CD4-positive, alpha-beta T cell treated with Interleukin-2 at 100 ng/mL for 4 hours (primary cell): ENCODE measurements at places on chromosomes 2 and 18.

DNA sequence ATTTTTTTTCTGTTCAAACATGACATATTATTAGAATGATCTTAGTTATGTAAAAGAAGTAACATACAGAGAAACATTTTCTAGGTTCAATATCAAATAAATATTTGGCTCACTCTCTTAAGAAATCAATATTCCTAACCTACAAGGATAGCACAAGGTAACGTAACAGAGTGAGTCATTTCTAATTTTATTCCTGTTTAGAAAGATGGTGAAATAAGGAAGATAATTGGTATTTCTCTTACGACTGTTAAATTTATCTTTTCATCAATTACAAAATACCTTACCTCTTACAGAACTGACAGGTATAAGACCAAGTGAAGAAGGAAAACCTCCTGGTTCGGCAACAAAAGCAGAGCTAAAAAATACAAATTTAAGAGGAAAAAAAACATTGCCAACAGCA, 45.1 kb downstream of the PRELID3A start:
- no peak for DNase-seq

GRCh38 chr2:158518084-158518483, 61.3 kb downstream of the PKP4 start:
- DNase-seq = no peak

DNA sequence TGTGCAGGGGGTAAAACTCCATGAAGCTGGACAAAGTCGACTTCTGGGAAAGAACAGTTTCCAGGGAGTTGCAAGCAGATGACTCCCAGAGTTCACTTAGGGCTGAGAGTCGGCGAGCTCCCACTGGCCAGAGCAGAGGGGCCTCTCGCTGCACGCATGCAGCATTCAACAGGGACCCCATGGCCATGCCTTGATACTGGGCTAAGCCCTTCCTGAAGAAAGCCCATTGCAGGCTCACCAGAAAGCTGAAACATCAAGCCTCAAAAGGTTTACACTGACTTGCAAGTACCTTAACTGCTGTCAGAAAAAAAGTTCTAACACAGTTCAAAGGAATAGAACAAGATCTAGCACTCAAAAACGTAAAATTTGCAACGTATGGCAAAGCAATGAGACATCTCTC, 56.4 kb downstream of the NDUFA10 start:
- no peak for DNase-seq

- DNase-seq = no peak
Measured at GRCh38 chr2:42914860-42915259, 122.5 kb upstream of the HAAO start.

DNA sequence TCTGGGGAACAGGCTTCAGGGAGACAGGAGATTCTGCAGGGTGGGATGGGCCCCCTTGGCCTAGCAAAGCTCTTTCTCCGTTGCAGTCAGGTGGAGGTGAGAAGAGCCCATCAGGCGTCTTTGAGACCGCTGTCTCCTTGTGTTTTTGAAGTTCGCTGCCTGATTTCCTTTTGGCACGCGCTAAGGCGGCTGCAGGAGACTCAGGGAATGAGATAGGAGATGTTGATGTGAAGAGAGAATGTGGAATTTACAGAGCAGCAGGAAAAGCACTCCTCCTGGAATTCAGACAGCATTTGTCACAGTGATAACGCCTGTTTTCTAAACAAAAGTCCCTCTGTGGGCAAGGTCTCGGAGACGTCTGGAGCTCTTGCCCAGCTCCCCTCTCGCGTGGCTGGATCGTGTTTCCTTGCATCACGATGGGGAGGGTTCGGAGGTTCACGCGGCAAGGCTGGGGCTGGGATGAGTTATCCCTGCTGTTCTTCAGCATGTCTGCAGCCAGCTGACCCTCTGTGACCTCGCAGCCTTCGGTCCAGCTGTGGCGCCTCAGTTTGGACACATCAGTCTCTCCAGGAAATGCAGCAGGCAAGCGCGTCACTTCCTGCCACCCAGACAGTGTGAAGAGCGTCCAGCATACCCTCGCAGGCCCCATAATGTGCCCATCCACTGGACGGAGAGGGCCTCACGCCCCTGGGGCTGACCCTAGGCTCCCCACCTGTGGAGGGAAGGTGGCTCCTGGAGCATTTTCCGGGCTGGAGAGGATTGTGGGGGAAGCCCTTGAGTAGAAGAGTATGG, 30.2 kb downstream of the GLI2 start:
- DNase-seq = no peak

DNA sequence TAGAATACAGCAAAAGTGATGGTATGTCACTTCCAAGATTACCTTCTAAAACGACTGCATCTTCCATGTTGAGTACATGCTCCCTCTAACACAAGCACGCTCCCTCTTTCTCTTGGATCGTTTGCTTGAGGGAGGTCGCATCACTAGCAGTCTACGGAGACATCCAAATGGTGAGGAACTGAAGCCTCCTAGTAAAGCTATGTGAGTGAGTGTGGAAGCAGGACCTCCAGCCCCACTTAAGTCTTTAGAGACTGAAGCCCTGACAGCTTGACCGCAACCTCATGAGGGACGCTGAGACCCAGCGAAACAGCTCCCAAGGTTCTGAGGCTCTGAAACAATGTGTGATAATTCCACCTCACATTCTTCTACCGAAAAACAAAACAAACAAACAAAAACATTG, 486.7 kb upstream of the GCFC2 start:
- no peak for DNase-seq

DNA sequence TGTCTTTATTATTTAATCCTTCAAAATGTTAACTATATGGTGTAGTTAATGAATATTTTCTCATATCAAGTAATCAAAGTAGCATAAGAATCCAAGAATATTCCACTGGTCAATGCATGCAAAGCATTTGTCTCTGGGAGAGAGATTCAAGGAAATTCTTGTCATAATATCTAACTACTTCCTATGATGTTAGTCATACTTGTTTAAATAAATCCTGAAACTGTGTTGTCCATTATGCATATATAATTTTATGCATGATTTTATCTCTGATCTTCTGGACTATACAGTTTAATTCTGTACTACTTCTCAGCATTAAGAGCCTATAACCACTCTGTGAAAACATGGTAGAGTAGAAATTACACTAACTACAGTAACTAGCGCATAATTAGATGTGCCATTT, 388.3 kb downstream of the NR4A2 start:
- no peak for DNase-seq

DNA sequence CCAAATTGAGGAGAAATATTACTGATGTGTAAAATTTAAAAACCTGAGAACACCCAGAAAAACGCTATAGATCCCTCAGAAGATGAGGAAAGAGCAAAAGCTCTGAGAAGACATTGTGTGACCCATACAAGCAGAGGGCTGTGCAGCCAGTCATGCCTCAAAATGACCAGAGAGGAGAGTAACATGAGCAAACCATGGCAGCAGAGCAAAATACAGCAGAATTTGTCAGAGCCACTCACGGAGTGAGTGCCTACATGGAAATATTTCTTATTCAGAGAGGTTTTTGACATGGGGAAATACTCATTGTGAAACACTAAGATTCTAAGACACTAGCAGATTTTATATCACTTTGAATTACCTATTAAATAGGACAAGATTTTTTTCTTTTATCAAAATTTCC, 96.8 kb upstream of the DNAJC10 start:
- no peak for DNase-seq

DNA sequence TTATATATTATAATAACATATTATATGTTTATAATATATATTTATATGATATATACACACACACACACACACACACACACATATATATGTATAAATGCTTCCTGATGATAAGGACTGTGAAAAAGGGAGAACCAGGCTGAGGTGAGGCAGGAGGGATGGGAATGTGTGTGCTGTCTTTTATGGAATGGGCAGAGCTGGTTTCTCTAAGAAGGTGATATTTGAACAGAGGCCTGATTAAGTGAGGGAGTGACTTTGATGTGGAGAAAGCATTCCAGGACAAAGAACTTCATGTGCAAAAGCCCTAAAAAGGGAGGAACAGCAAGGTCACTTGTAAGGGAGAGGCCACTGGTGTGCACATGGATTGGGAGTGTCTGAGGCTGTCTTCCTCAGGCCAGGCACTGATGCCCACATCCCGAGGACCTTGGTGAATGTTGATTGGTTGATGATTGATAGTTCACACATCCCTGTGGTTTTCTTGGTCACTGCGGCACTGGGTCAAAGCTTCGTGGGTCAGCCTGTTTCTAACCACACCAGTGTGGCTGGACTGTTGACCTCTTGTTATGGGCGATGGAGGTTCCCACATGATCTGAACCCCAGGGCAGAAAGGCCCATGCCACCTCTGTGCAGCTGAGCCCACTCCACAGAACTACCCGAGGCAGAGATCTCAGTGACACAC, 196.9 kb downstream of the MYCN start:
- no peak for DNase-seq

GRCh38 chr2:26162963-26163362, 9.9 kb upstream of the GAREM2 start:
- DNase-seq = no peak

GRCh38 chr18:45156946-45157345, 458.3 kb upstream of the SLC14A2 start:
- no peak for DNase-seq

DNA sequence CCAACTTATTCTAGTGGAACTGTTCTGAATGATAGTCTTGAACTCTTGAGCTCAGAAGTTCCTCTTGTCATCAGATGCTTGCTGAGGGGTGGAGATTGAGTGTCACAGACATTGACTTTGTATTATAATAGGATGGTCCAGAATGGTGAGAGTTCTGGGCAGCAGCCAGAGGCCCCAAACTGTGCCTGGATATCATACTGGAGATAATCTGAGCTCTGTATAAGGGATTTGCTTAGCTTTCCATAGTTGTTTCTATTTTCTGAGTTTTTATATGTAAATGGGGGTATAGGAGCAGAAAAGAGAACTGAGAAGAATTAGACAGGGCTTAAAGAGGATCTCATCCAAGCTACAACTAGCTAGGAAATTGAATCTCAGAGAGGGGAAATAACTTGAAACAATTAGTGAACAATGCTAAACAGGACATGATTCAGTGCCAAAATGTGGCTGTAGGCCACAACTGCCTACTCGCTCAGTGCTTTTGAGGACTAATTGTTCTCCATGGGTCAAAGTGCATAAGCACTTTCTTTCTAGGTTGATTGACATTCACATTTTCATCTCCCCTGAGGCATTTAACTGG, 10.1 kb upstream of the LCLAT1 start:
- DNase-seq = no peak

DNA sequence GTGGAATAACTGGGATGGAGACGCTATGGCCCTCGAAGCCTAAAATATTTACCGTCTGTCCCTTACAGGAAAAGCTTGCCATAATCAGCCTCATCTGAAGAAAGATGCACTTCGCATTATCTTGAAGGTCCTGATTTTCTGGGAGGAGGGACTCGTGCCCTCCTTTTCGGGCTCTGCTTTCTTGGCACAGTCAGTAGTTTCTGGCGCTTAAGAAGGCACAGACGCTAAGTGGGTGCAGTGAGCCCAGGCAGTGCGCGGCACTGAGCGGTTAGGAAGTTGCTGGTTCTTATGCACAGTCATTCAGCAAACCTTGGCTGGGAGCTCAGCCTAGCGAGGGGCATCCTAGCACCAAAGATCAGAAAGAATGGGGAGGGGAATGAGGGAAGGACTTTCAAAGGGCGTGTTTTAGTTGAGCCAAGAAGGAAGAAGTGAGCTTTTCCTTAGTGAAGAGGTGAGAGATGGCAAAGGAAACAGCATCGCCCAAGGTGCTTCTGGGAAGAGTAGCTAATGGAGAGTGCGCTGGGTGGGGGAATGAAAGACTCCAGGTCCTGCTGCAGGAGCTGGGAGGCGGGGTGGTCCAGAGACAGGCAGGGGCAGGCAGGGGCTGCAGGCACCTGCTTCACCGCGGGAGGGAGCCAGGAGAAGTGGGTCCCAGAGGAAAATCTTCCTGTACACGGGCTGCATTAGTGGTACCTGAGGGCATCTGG, 64.1 kb downstream of the ZCCHC2 start:
- no peak for DNase-seq

GRCh38 chr18:26183395-26184112, 42.7 kb upstream of the TAF4B start:
- no peak for DNase-seq

GRCh38 chr2:114769110-114769509, 326.7 kb downstream of the DPP10 start:
- no peak for DNase-seq

DNA sequence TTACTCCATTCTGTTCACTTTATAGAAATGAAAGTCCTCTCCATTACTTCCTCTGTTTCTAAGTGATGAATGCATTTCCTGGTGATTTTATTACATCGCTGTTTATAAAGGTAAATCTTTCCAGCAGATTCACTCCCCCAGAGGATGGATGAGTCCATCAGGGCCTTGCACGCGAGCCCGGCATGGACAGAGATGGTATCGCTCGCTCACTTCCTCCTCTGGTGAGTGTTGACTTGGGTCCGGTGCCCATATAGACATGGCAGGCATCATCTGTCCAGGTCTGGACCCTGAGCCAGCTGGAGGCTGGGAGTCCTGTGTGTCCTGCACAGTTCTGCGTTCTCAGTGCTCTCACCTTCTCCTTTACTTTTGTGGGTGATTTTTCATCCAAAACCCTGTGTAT, 733.6 kb upstream of the SALL3 start:
- no peak for DNase-seq

GRCh38 chr2:15780912-15781574, 159.3 kb upstream of the MYCN start:
- DNase-seq = no peak

DNA sequence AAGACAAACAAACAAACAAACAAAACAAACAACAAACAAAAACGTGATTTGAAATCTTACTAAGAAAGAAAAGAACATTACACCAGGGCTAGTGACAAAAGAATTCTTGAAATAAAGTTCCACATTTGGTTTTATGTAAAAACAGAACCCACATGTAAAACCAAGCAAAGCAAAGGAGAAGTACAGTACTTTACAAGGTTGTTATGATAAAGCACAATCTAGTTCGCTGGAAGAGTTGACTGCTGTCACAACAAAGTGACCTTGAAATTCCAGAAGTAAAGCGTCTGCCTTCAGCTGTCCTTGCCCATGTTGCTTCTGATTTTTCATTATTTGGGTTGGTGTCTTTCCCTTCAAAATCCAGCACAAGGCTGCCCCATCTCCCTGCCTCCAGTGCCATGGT, 94.8 kb upstream of the CYRIA start:
- DNase-seq = no peak

- no peak for DNase-seq
Measured at GRCh38 chr2:237259201-237259600, 154.8 kb downstream of the COL6A3 start.

DNA sequence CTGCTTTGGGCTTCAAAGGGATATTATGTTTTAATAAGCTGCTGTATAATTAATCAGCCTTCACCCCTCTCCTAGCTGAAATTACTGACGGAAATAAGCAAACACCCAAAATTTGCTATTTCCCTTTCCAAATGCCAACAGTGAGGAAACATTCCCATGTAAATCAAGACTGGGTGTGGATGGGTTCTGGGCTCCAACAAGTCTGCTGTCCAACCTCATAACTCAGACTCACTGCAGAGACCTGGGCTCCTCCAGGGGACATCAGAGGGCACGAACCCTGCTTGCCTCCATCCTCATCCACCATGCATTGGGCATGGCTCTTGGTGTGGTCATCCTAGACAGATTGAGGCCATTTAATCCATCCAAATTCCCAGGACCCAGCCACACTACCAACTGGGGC, 173.7 kb downstream of the C1D start:
- no peak for DNase-seq
